ENCODE measurements at places on chromosomes 5 and 9. TPM values are rescaled to one million over a fixed set of nuclear protein-coding genes. Genes with fewer than 3 reads are reported as not detected.

Gene TRIM7
- total RNA-seq: 14.2 TPM

Gene DDX4
- total RNA-seq: not detected

Gene TAF11L5
- not detected for total RNA-seq

Gene PAIP2
- 28.0 TPM for total RNA-seq

Gene IL4
- total RNA-seq: not detected

Gene BNIP1
- 7.5 TPM for total RNA-seq

Gene KLHL3
- 6.2 TPM for total RNA-seq

Gene CCNJL
- total RNA-seq: 19.0 TPM

Gene SPTAN1
- total RNA-seq: 277 TPM

Gene KCNIP1
- total RNA-seq: not detected

Gene PDE6A
- total RNA-seq: 4.2 TPM

Gene GHR
- 4.0 TPM for total RNA-seq

Gene BTNL9
- 4.1 TPM for total RNA-seq
